ENCODE measurements at places on chromosomes 12 and 14.

DNA sequence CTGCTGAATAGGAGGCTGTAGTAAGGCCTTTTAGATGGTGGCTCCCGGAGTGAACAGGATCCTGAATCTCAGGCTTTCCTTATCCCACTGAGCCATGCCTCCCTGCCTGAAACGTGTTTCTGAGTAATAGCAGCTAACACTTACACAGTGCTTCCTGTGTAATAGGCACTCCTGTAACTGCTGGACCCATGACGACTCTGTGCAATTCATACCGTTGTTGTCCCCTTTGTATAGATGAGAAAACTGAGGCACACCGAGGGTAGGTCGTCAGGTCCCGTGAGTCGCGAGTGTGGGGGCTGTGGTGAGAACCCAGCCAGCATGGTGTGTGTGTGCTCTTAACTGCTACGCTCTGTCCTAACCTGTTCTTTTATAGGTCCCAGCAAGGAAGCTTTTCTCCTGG is 193.6 kb downstream of the CACNA1C start:
- no peak for DNase-seq

DNA sequence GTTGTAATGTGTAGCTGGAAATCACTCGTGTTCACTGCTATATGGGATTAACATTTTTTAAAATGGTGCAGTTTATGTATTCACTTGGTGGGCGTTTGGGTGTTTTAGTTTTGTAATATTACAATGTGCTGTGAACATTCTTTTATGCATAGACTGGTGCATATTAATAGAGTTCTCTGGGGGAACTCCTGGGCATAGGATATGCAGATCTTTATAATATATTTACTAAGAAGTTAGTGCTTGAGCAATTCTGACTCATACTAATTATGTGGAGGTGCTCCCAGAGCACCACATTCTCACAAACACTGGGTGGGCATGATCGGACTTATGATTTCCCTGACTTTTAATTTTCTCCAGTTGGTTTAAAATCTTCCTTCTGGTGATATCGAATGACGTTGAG is 342.3 kb downstream of the PDZRN4 start:
- DNase-seq = no peak

DNA sequence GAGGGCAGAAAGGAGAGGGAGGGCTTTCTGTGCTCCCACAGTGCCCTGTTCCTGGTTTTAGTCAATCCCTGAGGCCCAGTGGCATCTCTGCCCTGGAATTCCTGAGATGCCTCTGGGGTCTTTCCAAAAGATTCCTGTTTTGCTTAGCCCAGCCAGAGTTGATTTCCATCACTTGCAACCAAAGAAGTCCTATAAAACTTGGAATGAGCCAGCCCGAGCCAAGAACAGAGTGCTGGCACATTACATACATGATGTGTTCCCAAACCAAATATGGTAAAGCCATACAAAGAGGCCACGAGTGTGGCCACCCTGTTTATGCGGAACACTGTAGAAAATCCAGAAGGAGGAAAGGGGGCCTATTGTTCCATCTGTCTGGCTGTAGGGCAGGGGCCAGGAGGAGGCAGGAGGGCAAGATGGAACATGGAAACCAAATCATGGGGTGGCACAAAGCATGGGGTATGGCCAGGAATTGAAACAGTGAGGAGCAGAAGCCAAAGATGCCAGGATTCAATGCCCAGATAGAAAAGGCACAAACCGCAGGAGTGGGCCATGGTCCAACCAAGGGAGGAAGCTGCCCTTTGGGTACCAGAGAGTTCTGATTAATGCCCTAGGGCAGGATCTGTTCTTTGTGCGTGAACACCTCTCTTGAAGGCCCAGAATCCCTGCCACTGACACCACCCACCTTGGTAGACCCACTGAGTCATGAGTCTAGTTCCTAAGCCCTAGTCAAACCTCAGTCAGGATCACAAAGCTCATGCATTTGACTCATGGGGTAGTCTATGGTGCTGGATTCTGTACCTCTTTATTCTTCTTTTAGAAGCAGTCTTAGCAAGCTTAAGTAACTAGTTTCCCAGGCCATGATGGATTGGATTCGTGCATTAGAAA is 75.2 kb downstream of the LRRC74A start:
- DNase-seq = no peak

- DNase-seq = no peak
Measured at GRCh38 chr14:99095369-99095768, 176.6 kb downstream of the BCL11B start.

GRCh38 chr14:60212503-60213371 is 36.3 kb upstream of the PPM1A start:
- no peak for DNase-seq

DNA sequence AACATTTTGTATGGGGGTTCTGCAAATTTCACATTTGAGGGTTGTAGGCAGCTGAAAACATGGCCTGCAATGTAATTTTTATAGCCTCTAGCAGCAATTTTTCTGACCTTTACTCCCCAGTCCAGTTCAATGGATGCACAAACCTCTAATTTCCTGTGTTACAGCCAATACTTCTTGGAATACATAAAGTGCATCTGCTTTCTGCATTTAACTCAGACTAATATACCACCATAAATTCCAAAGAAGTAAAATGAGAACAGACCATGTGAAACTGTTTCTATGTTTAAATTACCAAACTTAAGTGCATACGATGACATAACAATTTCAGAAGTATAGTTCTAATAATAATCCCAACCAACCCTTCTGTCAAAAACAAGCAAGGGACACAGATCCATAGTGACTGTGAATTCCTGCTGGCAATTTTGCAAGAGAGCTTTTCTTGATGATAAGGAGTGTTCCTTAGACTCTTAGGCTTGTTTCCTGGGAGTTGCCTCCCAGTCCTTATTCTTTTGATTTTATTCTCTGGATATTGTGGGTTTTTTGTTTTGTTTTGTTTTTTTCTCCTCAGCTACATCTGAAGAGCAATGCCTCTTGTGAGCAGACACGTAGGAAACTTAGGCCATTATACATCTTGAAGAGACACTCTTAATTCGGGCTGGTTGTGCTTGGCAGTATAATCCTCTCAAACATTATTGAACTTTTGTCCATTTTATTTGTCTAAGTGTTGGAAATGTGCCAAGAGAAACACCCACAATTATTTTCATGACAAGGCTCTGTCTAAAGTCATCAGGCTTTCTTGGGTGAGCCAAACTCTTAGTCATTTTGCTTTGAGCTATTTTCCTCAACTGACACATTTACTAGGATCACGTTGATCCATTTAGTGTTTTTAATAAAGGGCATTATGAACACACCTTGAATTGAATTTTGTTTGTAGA is 51.3 kb upstream of the RERGL start:
- no peak for DNase-seq

DNA sequence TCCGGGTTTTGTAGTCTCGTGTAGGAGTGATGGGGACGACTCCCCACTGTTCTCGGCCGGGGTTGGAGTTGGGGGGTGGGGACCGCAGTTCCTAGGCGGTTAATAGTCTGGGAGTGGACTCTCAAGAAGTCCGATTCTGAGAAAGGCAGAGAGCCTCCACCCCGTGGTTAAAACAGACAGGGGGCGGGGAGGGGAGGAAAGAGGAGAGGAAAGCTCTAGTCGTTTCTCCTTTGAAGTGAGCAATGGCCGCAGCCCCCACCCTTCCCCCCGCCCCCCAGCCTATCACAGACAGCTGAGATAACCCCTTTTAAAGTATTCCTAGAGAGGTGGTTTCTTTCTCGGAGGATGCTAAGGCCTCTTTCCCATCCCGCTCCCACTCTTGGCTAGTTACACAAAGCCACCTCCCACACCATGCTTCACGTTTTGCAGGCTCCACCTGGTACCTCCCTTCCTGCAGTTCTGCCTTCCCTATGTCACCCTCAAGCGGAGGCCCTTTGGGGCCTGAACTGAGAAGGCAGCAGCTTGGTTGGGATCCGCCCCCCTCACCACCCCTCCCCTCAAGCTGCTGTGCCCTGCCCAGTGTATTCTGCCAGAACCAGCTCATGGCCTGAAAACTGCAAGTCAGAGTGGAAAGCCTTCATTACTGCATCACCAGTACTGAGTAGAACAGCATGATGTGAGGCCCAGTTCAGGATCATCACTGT is 853 bp downstream of the USP5 start:
- DNase-seq = no peak

DNA sequence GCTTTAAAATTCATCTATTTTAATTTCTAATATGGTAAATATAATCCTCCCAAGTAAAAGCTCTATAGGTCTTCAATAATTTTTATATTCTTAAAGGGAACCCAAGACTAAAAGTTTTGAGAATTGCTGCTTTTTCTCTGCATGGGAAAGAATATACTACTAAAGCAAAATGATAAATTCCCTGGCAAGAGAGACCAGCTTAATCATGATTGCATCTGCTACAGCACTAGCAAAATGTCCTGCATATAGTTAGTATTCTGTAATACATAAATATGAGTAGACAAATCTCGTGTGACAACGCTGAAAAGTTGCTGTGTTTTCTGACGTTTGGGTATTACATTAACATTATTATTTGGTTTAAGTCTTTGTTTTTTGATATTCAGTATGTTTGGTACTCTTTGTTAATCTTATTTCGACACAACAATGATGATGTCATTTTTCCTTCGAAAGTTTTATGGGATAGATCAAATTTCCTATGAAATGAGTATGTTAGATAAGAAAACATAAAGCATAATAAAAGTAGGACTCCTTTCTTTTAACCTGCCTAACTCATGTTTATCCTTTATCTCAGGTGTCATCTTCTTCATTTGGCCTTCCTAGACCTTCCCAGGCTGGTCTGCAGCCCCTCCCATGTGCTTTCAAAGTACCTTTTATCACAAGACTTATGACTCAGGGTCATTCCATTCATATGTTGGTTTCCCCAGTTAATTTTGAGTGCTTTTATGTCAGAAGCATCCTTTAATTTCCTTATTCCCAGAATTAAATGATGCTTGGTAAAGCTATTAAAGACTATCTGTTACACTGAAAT is 321.9 kb downstream of the RAD51B start:
- DNase-seq = no peak

DNA sequence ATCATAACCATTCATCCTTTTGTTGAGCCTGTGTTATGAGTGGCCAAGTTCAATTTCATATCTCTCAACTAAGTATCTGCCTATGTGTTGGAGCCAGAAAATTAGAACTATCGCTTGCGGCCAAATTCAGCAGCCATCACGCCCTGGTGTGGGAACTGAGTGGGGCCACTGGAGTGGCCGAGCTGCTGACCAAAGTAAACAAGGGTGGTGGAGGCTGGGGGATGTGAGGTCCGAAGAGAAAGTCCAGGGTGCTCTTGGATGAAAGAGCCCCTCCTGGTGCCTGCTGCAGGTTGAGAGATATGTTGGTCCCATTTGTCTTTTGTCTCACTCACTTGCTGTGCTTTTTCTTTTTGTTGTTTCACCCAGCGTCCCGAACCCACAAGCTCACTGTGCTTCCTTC is 14.9 kb downstream of the ADGRD1 start:
- no peak for DNase-seq

DNA sequence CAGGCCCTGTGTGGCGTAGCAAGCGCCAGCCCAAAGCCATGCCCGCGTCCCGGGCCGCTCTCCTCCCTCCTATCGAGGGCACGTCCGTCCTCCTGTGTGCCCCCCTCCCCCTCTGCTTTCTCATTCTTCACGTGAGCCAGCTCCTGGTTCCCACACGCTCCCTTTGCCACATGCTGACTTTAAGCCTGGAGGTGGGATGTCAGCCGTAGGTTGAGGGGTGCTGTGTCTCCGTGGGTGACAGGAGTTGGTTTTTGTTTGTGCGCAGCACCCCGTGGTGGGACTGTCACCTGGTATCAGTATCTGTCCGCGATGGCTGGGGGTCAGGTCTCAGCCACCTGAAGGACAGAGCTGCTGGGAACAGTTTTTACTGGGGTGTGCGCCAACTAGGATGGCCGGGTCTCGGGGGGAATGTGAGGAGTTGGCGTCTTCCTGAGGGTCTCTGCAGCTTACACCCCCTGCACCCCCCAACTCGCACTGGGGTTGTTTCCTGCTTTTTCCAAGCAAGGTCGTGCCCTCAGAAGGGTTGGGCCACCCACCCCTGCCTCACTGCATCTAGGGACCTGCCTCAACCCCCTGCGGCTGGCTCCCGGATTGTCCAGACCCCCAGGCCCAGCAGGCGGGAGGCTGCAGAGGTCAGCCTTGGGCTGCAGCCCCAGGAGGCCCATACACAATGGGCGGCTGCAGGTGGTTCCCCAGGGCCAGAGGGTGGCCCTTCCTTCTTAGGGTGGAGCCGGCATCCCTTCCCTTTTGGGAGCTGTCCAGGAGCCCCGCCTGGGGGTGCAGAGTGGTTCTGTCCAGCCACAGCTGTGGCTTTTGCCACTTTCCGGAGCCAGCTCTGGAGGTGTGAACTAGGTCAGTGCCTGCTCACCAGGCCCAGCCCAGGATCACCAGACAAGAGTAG is 7.3 kb downstream of the ULK1 start:
- DNase-seq = no peak

DNA sequence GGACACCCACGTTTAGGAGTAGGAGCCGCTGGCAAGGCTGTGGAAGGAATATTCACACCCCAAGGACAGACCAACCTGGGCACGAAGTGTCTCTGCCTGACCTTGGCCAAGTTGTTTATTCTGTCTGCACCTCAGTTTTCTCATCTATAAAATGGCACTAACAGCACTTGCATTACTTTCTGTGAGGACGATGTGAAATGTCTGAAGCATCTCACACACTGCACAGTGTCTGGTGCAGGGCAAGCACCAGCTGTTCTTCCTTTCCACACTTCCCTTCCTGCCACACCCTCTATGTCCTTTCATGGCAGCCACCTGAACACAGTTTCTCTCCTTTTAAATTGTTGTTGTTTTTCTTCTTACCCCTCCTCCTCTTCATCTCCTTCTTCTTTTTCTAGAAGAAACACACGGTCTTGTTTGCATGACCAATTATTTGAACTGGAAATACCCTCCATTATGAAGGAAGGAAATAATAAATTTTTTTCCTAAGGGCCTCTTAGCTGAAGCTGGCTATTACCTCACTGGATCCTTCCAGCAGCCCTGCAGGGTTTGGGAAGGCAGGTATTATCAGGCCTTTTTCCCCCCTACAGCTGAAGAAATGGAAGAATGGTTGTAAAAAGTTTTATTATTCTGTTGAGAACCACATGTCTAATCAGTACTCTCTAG is 42.9 kb upstream of the ATP23 start:
- DNase-seq = no peak

DNA sequence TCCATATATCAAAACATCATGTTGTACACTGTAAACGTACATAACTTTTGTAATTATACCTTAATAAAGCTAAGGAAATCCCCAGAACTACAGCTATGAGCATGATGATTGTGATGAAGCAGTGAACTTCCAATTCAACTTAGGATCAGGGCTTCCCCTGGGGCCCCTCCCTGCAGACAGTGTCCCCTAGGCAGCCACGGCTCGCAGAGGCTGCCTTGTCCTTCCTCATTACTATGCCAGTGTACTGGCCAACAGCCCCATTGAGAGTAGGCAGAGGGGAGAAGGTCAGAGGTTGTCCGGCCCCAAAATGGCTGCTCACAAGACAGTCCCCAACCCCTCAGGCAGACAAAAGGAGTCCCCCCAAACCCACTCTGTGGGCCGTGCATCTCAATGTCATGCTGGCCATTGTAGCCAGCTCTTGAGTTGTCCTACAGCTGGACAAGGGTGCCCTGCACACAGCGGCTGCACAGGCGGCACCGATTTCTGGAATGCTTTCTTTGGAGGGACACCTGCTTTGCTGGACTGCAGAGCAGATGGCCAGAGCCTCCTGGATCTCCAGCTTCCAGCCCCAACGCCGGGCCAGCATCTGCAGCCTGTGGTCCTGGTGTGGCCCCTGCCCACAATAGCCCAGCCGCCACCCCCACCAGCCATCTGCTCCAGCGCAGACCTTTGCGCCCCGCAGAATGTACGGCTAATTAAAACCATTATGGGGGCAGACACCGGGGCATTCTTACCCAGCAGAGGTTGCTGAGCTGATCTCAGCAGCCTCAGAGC is 46.1 kb downstream of the NIN start:
- no peak for DNase-seq
